ENCODE measurements at places on chromosomes 2 and 18.

DNA sequence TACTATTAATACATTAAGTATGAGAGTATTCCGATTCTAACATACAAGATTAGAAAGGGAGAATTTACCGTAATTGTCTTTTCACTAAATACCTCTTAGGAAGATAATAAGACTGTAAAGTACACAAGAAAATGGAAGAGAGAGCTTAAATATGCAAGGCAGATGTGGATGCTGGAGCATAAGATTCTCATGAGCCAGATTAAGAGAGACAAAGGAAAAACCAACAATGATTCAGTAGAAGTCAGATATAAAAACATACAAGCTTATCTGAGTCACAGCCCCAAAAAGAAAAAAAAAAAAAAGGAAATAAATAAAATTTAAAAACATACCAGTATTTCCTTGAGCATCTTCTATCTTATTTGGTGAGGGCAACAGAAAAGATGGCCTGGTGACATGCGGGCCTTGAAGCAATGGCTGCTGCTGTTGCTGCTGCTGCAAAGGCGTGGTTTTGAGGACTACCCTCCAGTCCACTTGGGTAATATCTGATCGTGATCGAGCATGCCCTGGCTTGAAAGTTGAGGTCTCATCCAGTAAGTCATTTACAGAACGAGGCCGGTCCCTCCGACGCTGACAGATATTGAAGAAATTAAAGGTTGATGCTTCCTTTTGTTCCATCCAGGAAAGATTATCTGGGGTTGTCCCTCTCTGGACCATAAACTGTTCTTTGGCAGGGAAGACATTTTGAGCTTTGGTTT lies 24.5 kb downstream of the PLEKHM3 start:
- no peak for DNase-seq

DNA sequence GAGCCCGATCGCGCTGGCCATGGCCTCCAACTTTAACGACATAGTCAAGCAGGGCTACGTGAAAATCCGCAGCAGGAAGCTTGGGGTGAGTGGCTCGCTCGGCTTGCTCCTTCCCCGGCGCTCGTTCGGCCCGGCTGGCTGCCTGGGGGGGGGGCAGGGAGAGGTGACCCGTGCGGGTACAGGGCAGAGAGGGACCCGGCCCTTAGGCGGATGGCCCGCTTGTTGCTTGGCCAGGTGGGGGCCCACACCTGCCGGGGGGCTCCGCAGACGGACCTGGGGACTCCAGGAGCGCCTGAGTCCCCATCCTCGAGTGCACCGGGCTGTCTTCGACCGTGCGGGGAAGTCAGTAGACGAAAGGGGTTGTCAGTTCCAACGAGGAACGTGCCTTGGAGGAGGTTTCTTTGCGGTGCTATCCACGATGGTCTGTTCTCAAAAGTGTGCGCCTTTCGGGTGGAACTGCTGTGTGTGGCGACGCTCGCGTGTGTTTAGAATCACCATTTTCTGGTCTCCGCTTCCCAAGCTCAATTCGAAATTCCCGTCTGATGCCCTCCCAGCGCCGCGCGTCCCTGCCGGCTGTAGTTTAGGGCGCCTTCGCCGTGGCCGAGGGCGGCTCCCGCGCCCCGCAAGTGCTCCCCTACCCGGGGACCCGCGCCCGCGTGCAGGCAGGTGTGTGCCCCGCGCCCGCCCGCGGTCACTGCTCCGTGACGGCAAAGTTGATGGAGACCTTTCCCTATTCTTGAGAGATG lies 711 bp downstream of the DOK6 start:
- DNase-seq, result peak; percentile 42

DNA sequence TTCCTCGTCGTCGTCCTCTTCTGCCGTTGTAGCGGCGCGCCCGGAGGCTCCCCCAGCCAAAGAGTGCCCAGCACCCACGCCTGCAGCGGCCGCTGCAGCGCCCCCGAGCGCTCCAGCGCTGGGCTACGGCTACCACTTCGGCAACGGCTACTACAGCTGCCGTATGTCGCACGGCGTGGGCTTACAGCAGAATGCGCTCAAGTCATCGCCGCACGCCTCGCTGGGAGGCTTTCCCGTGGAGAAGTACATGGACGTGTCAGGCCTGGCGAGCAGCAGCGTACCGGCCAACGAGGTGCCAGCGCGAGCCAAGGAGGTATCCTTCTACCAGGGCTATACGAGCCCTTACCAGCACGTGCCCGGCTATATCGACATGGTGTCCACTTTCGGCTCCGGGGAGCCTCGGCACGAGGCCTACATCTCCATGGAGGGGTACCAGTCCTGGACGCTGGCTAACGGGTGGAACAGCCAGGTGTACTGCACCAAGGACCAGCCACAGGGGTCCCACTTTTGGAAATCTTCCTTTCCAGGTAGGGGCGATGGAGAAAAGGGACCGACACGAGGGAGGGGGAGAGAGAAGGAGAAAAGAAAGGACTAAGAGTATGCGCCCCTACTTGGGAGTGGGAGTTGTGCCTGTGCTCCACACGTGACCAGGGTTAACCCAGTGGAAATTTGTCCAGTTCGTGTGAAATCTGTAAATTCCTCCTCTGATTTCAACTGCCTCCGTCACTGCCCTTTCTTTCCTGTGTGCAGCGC lies 800 bp downstream of the HOXD13 start:
- peak; percentile 55 for DNase-seq

DNA sequence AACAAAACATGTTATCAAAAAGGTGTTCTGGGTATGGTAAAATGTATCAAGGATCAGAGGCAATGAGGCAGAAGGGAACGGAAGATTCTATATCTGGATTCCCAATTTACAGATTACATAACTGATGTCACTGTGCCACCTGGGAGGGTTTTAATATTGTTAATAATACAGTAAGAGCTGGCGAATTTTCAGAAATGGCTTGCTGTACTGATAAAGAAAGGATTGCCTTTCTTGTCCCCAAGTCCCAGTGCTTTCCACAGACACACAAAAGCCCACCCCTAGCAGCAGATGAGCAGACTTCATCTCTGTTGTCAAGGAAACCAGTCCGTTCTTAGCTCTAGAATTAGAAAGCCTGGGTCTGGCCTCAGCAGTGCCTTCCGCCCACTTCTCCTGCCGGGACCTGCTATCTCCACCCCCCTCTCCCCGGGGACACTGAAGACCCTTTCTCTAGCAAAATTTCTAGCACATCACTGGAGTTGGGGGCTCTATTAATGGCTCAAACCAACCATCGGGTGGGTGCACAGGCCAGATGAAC lies 34.3 kb downstream of the ADD2 start:
- DNase-seq, result peak; percentile 15

DNA sequence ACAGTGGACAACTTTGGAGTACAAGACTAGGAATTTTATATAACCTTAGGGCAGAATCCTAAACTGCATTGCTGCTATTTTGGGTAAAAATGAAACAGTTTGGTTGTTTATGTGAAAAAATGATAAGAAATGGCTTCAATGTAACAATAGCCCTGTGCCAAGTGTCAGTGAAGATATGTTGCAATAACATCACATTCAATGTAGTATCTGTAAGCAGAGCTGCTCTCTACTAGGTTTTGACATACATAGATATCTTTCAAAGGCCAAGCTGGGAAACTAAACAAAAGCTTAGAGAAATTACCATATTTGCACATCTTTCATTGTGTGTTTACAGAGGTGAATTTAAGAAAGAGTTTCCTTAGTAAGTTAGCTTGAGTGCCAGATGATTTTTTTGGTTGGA lies 135.0 kb upstream of the DOK6 start:
- no peak for DNase-seq

DNA sequence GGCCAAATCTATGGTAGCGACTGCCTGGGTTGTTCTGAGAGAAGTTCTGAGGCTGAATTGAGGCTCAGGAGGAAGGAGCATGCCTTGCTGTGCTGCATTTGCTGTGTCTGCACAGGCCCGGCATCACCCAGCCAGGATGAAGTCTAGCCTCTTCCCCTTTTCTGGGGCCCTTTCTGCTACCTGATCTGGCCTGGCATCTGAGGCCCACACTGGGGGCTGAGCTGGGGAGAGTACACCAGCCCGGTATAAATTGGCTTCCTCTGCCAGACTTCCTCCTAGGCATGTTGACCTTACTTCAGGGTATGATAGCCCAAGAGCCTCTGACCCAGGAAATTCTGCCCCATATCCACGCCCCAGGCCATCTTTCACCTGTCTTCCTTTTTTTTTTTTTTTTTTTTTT lies 30.0 kb downstream of the MRPL35 start:
- DNase-seq, result no peak

GRCh38 chr2:32825291-32825712 lies 121.5 kb upstream of the LTBP1 start:
- no peak for DNase-seq

DNA sequence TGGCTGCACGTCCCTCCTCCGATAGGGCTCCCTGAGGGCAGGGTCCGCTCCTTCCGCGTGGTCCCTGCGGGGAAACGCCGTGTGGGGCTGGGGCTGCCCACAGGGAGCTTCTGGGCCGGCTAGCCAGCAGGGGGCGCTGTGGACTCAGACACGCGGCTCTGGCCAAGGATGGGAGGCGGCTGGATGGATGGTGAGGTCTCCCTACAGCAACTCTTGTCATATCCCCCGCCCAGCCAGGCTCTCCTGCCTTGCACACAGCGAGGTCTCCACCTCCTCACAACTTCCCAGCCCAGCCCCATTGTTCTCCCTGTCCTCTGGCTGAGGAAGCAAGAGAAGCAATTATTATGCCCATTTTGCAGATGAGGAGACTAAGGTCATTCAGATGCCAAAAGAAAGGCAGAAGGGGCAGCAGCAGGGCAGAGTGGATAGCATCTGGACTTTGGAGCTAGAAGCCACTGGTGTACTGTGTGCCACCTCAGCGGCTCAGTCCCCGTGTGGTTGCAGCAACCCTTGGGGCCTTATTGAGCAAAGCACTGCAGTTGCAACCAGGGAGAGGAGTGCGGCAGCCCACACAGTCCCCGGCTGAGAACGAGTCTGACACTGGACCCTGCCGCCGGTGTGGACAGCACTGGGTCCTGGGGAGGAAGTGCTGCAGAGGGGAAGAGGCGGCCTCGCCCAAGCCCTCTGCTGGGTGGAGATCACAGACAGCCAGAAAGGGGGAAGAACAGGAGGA lies 99.0 kb downstream of the ZFP36L2 start:
- peak; percentile 94 for DNase-seq

GRCh38 chr18:70289351-70290312 lies 787 bp downstream of the SOCS6 start:
- peak; percentile 26 for DNase-seq

DNA sequence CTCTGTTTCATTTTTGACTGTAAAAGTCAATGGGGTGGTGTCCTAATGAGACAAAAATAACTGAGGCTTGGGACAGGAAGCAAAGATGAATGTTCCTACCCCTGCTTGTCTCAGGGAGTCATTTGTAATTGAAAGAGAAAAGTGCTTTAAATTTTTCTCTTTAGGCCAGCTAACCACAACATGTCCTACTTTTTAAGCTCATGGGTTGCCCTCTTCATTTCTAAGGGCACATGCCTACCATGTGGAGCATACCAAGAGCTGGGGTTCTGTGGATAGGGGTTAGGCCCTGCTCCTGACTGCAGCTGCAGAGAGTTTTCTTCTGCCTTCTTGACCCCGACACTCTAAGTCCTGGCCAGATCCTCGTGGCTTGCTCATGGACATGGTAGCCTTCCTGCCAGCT lies 96.8 kb upstream of the ARL4C start:
- DNase-seq, result no peak

GRCh38 chr2:175131252-175131651 lies 36.8 kb downstream of the ATF2 start:
- DNase-seq, result no peak

- DNase-seq, result no peak
Observed at GRCh38 chr2:21451403-21451802, 327.6 kb downstream of the TDRD15 start.

DNA sequence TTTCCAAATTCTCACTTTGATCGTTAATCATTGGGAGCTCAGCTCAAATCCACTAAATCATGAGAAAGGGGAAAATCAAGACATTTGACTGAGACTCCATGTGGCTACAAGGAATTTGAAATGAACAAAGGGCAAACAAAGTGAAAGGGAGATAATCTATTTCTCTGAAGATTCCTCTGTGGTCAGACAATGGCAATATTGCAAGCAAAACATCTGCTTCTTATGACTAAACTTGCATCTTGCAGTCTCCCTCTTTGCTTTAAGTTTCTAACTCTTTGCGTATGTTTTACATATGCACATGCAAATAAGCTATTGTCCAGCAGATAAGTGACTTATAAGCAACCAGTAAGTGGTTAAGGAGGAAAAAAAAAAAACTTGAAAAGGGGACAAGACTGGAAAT lies 299.1 kb upstream of the NXPH2 start:
- no peak for DNase-seq

DNA sequence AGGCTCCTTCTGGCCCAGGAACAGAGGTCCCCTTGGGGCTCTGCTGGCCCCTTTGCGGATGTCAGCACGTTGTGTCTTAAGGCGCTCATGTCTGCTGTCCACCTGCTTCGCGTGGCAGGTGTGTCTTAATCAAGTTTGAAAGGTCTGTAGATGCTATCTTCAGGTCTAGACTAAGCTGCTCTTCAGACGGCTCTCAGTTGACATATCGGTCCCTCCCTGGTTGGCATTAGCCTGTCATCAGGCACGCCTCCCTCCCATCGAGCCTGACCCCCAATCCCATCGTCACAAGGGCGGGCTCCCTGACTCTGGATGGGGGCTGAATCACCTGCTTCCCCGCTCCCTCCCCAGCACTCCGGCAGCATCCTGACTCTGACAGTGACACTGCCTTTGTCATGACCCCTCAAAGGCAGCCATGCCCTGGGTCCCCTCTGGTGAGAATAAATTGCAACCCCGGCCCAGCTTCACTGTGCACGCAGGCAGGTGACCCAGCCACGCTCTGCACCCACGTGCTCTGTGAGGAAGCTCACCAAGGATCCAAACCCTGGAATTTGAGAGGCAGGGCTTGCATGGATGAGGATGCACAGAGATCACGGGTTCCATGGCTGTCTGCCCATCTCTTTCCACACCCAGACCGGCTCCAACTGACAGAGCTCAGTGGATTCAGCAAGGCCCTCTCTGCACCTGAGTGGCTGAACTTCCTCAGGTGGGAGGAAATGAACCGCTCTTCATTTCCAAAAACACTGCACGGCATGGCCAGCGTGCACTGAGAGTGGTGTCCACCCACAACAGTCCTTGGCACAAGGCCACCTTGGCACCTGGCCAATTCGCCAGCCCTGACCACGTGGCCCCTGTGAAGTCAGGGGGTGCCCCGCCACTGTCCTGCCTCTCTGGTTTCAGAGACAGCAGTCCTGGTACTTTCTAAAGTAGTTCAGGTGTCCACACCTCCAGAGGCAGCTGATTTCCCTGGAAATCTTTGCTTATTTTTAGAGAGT lies 110.2 kb upstream of the GPC1 start:
- no peak for DNase-seq

DNA sequence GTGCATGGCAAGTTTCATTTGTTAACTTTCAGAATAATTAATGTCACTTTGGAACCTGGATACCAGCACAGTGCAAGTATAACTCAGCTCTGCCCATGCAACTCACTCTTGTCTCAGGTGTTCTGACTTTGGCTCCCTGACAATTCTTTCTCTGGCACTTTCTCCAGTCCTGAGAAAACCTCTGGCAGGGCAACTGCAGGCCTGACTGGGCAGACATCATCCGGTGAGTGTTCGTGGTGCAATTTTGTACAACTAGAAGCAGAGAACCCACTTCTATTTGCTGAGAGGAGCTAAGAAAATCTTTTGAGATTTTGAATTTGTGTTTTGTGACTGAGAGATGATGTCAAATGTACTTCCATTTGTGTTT lies 143.0 kb downstream of the AQP4 start:
- DNase-seq, result no peak

- DNase-seq, result no peak
Observed at GRCh38 chr2:122098306-122098705, 342.9 kb downstream of the TSN start.
